ENCODE measurements at places on chromosomes 4 and X.

GRCh38 chrX:13102636-13103035 is 58.2 kb upstream of the FAM9C start:
- peak; percentile 62 for DNase-seq

DNA sequence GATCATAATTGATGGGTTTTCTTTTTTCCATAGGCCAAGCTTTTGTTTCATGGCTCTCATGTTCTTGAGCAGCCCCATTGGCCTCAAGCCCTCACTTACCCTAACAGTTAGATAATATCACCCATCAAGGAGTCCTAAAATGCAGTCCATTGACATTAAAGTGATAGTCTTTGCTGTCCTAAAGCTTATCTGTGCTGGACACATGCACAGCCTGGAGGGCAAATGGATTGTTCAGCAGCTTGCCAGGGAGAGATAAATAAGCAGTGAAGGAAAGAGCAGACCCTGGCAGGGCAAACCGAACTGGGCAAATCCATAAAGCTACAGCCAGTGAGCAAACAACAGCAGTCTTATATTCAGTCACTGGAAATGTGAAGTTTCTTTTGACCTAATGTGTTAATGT is 199.6 kb upstream of the MID1 start:
- DNase-seq: no peak

DNA sequence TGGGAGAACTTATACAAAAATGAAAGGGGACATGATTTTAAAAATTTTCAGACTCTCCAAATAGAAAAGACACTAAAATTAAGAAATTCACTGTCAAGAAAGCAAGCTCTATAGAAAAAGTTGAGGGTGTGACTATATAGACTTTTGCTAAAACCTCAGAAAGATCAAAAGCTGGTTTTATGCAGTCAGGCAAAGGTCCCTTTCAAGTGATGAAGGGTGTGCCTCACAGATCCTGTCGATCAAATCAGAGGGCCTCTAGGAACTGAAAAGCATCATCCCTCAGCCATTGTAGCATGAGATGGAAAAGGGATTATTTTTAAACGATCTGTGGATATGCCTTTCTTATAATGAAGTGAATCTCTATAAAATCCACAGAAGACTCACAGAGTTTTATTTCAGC is 116.5 kb downstream of the FAM13A start:
- DNase-seq: no peak

- no peak for DNase-seq
These were observed 18.4 kb upstream of the RNF4 start for GRCh38 chr4:2450394-2451035.

- no peak for DNase-seq
These were observed 8.8 kb upstream of the GEMIN8 start for GRCh38 chrX:14038375-14039085.

GRCh38 chrX:24676403-24677024 is 17.2 kb upstream of the POLA1 start:
- DNase-seq: no peak

- no peak for DNase-seq
These were observed 46.5 kb upstream of the NKAP start for GRCh38 chrX:119989905-119990555.

- DNase-seq: no peak
These were observed 17.8 kb downstream of the LAS1L start for GRCh38 chrX:65516756-65517155.

- peak; percentile 11 for DNase-seq
These were observed 112.1 kb upstream of the GPC4 start for GRCh38 chrX:133527415-133527814.
